ENCODE measurements at places on chromosomes 1 and 21.
A peak's percentile ranks its signal among the peaks of the same experiment; 100 is the strongest.

- no peak for DNase-seq
Measured at GRCh38 chr1:3717715-3718601, 34.3 kb upstream of the CCDC27 start.

- DNase-seq: no peak
Measured at GRCh38 chr1:167899253-167899681, 14.7 kb downstream of the ADCY10 start.

- peak; percentile 16 for DNase-seq
Measured at GRCh38 chr1:210347112-210347511, 18.4 kb downstream of the HHAT start.

- no peak for DNase-seq
Measured at GRCh38 chr1:246919902-246920301, 11.8 kb downstream of the AHCTF1 start.

DNA sequence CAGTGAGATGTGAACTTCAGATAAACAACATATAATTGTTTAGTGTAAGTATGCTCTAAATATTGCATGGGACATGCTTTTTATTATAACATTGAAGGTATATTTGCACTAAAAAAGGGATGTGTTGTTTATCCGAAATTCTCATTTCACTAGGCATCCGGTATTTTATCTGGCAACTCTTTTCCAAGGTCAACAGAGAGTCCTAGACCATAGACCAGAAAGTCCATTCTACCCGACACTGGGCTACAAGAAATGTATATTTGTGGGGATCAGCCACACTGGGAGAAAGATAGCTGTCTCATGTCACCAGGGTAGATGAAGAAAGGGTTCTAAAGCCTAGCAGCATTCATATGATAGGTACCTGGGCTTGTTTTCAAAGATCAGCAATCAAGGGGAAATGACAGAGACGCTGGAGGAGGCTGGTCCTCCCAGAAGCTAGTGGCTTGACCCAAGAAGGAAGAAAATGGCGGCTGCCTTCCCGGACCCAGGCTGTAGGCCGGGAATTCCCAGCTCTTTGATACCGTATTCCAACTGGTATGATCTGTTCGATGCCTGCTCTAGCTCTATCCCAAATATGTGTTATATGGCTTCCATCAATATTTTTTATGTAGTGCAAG is 161.1 kb upstream of the IRF2BP2 start:
- DNase-seq: no peak

GRCh38 chr1:159942632-159943277 is 2.7 kb downstream of the IGSF9 start:
- no peak for DNase-seq

DNA sequence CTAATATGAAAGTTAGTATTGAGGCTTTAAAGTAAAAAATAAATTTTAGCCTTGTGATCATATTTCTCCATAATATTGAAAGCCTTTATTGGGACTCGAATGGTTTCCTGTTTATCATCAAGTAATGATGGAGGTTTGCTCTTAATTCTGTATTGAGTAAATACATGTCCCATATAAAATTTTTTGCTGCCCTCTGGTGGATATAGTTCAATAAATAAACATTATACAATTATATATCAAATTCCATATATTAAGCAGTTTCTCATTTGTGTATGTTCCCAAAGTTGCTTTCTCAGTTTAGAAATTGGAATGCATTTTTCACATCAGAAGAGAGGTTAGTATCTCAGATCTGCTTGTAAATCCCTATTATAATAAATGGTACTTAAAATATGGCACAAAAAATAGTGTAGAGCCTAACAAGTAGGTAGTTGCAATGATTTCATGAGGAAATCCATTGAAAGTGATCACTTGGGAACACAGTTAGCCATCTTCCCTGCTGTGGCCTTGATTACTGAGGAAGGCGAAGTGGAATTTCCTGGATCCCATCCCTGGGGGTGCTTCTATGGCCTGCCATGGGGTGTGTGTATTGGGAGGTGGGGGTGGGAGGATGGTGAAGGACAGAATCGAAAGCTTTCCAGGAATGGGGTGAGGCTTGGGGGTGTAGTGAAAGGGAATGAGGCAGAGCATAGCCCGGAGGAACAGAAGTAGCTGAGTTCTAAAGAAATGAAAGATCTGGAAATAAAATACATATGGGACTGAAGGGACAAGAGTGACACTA is 84.1 kb upstream of the C21orf91 start:
- peak; percentile 70 for DNase-seq

- no peak for DNase-seq
Measured at GRCh38 chr1:183879966-183880365, 75.0 kb downstream of the RGL1 start.

GRCh38 chr1:38941093-38941492 is 537 bp downstream of the RHBDL2 start:
- no peak for DNase-seq

DNA sequence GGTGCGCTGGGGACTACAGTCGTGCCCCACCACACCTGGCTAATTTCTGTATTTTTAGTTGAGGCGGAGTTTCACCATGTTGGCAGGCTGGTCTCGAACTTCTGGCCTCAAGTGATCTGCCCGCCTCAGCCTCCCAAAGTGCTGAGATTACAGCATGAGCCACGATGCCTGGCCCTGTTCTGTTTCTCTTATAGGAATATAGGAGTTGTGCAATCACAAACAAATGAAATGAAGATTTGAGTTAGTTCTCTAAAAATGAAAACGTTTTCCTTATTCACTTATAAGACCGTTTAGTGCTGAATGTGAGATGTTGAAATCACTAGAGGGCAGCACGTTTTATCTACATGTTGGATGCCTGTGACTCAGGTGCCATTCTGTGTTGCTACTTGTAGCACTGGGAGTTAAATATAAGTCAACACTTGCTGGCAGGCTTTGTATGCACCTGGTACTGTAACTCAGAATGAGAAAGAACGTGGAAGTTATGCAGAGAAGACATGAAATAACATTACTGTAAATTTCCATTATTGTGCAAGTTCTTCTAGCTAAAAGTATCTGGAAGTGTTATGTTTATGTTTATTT is 45.8 kb downstream of the MIGA1 start:
- DNase-seq: peak; percentile 24

DNA sequence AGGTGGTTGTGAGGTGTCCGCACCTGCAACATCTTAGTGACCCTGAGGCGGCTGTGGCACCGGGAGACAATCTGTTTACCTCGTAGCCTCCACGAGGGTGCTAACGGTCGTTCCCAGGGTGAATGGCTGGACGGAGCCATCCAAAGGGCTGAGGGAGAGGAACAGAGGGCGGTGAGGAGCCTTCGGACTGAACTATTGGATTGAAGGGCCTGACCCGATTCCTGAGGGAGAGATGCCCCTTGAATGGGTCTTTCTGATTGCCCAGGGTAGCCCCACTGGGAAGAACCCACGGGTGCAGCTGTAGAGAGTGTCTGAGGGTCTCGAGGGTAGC is 2.3 kb downstream of the NR5A2 start:
- DNase-seq: no peak

DNA sequence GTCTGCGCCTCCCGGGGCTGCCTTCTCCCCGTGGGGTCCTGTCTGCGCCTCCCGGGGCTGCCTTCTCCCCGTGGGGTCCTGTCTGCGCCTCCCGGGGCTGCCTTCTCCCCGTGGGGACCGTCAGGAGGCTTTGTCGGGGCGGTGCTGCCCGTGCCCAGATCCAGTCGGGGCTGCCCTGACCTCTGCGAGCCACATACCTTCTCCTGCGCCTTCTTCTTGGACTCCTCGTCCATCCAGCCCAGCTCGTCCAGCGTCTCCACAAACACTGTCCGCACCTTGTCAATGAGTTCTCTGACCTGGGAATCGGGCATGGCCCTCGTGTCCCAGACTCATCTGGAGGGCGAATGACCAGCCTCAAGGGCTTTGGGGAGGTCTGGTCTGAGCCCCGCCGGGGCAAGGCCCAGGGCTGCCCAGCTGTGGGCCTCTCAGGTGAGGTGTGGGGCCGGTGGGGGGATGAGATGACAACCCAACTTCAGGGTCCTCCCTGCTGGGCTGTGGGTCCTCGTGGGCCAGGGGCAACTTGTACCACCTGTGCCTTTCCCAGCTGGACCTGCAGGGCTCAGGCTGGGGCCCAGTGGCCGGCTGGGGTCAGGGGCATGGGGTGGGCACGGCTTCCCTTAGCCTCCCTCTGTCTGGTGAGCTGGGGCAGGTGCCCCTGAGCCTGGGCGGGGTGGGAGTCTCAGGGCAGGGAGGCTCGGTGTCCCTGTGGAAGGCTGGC is 9.4 kb downstream of the PRXL2B start:
- no peak for DNase-seq

- no peak for DNase-seq
Measured at GRCh38 chr21:45811136-45811535, 167.6 kb downstream of the PCBP3 start.

DNA sequence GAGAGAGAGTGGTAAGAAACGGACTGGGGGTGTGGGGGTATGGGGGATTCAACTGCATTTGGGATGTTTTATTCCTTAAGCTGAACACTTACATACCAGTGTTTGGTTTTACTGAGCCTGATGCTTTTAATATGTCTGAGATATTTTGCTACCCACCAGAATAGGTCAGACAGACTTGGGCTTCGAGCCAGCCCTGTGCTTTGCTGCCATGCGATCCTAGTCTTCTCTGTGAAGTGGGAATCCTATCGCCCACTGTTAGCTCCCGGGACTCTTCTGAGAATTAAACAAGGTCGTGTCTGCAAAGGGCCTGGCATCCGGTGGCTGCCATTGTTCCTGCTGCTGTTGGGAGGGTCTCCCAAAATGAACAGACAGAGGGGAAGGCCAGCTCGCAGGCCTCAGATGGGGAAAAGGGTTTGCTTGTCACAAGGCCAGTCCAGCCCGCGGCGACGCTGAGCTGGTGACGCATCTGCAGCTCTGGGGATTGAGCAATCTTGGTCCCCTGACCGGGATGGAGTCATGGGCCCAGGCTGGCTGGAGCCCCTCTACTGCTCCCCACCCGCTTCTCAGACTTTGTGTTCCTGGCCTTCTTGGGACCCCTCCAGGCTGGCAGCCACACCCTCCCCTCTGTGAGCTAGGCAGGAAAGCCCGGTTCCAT is 26.9 kb upstream of the ECE1 start:
- peak; percentile 53 for DNase-seq

DNA sequence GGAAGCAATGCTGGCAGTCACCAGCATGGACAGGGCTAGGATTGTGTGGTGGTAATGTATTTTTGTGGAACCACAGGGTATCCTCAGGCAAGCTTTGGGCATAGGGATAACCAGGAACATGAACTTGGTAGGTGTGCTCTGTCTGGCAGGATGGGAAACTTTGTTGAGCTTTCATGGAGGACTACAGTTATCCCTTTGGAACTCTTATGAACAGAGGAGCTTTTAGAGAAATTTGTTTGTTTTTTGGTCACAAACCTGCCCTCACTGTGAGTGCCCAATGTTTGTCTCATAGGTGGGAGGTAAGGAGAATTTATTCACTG is 54.4 kb downstream of the MACF1 start:
- no peak for DNase-seq

DNA sequence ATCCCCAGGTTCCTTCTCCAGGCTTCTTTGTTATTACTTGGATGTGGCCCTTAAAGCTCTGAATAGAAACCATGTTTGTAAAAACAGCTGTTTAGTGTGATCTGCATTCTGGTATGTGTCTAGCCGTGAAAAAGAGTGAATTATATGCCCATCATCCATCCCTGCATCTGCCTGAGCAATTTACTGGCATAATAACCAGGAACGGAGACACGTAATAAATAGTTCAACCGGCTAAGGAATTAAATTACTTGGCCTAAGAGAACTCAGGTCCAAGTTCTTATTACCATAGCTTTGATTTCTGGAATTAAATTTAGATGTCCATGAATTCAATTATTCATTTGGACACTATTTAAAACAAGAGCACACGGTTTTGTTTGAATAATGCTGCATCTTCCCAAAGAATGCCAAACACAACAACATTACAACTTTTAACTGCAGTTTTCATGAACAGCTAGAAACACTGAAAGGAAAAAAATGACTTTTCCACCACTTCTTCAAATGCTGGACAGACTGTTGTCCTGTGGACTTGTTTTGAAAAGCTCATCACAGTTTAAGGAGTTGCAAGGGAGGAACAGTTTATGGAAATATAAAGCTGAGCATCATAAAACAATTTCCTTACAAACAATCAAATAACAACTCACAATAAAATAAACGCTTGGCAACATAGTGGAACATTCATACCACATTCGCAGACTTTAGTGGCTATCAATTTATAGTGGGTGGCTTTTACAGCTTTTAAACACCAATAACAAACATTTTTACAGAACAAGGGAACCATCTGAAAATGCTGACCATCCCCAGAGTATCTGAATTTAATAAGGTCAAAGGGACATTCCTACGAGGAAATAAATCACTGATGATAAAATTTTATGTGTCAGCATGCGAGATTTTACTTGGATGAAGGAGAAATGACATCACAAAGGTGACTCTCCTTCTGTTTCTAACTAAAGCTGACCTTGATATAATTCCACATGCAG is 144.7 kb downstream of the APP start:
- DNase-seq: no peak

GRCh38 chr1:246907472-246907871 is 24.3 kb downstream of the AHCTF1 start:
- peak; percentile 20 for DNase-seq

- no peak for DNase-seq
Measured at GRCh38 chr1:224733027-224733911, 117.2 kb downstream of the CNIH3 start.

GRCh38 chr1:235127732-235128455 is 743 bp downstream of the TOMM20 start:
- DNase-seq: no peak

DNA sequence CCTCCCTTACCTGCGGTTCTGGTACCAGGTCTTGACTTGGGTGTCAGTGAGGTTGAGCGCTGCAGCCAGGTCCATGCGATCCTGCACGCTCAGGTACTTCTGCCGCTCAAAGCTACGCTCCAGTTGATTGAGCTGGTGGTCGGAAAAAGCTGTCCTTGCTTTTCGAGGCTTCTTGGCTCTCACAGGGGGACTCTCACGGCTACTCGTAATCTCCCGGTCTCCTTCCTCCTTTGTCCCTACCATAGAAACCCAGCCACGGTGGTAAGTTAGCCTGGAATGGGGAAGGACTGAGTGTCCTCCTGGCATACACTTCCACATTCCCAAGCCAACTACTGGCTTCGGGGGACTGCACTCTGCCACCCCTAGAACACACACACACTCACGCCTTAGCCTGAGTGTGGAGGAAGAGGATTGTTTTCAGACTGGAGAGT is 2.6 kb downstream of the BARHL2 start:
- no peak for DNase-seq

- DNase-seq: no peak
Measured at GRCh38 chr1:197776351-197777105, 1.2 kb upstream of the DENND1B start.

DNA sequence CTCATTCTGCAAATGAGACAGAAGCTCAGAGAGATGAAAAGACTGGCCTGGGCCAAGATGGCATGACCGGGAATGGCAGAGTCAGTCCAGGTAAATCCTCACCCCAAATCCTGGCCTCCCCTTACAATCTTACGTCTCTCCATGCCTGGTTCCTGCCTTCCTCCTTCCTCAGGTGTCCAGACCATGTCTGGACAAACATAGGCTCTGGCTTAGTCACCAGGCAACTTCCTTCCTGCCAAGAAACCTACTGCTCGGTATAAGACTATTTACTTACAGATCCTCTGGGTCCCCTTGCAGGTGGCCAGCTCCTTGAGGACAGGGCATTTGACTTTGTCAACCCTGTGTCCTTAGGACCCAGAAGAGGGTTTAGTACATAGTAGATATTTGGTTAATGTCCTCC is 69.4 kb upstream of the ROR1 start:
- DNase-seq: no peak

- no peak for DNase-seq
Measured at GRCh38 chr1:200506471-200506870, 96.6 kb upstream of the ZNF281 start.
